ENCODE measurements at places on chromosomes 7 and 10.

DNA sequence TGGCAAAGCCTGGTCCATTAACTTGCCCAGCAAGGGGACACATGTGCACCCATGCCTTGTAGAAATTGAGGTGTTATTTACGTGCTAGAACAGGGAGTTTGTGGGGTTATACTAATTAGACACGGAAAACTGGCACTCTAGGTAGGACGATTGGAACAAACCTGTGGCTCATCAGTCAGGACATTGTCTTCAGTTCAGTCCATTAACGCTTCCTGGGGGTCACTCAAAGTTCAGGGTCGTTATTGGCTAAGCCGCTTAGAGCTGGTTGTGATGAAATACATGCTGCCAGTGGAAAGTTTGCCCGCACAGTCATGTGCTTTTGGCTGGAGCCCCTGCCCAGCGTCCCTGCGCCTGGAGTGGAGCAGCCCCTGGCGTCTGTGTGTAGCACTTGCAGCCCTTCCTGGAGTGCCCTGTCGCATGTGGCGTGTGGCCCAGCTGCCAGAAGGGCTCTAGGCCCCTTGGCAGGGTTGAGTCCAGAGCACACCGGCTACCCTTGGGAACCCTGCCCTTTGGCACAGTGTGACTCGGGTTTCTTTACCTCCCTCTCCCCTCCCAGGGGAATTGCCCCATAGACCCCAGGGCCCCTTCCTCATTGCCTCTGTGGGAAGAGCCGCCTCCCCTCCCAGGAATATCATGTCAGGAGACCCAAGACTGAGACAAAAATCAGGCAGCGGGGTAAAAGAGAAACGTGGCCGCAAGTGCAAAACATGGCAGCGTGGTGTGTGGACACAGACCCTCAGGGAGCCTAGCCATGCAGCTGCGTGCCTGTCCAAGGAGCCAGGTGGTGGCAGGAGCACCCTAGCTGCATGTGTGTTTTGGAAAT, 9.8 kb downstream of the ZNF775 start:
- no peak for DNase-seq

- no peak for DNase-seq
These were observed 232.2 kb upstream of the BMPER start for GRCh38 chr7:33673029-33673700.

DNA sequence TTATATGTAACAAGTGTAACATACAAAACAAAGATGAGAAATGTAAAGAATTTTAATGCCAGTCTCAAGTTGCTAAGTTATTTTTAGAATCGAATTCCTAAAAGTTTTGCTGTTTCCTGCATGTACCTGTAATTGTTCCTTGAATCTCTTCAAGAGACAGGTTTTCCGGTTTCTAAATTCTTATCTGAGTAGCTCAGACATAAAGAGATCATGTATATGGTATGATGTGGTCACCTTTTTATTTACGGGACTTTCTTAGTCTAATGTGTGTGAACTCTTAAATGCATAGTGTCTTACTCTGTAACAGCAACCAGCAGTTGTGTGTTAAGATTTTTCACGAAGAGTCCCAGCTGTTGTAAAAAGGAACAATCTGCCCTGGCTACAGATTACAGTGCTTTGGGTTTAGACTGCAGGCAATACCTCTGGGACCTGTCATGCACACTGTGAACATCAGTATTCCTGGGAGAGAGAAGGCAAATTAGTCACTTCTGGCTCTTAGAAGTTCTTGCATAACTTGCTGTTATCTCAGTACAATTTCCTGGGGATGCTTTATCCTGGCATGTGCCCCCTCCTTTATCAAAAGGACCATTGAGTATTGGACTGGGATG, 263.4 kb downstream of the BICC1 start:
- DNase-seq: no peak

GRCh38 chr10:3233486-3233990, 61.0 kb upstream of the PITRM1 start:
- no peak for DNase-seq

GRCh38 chr7:158789842-158790241, 39.5 kb downstream of the ESYT2 start:
- no peak for DNase-seq

DNA sequence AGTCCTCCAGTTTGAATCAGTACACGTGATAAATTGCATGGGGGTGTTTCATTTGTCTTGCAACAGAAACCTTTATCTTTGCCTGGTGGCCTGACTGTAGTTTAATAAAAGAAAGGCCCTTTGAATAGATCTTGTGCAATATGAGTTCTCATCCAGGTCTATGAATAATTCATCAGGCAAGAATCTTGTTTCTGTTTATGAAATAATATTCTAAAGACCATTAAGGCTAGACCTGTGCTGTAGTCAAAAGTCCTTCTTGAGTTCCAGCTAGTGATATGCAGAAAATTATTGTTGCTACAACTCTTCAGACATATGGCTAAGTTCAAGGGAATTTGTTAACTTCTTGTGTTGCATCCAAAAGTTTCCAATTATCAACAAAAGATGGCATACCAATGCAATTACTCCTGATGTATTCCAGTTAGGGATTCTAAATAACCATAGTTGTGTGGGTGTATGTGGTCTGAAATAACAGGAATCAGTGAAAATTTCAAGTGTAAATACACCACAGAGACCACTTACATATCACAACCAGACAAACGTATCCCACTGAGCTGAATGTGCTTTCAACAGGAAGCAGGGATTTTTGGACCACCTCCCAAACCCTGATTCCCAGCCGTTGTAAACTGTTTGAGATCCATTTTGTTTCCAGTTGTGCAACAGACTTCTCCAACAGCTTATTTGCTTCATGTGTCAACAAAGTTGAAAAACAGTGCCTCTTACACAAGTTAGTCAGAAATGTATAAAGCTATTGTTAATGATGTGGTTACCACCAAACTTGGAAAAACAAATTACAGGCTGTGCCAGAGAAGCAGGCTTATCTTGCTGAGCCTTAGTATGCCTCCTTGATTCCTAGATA, 54.7 kb upstream of the BICC1 start:
- no peak for DNase-seq

- no peak for DNase-seq
These were observed 141.9 kb downstream of the GRM3 start for GRCh38 chr7:86785641-86786040.

DNA sequence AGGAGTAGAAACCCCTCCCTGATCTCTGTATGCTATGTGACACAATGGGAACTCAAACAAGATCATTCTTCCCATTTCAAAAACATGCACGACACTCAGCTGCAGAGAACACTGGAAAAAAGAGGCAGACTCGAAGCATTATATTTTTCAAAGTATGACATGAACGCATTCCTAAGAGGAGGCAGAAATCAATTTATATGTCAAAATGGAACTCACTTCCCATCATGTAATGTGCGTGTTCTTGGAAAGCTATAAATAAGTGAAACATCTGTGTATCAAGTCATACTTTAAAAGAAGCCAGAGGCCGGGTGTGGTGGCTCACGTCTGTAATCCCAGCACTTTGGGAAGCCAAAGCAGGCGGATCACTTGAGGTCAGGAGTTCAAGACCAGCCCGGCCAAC, 142.7 kb downstream of the ICA1 start:
- DNase-seq: no peak

- DNase-seq: no peak
These were observed 414.0 kb upstream of the MKI67 start for GRCh38 chr10:128540128-128540762.

DNA sequence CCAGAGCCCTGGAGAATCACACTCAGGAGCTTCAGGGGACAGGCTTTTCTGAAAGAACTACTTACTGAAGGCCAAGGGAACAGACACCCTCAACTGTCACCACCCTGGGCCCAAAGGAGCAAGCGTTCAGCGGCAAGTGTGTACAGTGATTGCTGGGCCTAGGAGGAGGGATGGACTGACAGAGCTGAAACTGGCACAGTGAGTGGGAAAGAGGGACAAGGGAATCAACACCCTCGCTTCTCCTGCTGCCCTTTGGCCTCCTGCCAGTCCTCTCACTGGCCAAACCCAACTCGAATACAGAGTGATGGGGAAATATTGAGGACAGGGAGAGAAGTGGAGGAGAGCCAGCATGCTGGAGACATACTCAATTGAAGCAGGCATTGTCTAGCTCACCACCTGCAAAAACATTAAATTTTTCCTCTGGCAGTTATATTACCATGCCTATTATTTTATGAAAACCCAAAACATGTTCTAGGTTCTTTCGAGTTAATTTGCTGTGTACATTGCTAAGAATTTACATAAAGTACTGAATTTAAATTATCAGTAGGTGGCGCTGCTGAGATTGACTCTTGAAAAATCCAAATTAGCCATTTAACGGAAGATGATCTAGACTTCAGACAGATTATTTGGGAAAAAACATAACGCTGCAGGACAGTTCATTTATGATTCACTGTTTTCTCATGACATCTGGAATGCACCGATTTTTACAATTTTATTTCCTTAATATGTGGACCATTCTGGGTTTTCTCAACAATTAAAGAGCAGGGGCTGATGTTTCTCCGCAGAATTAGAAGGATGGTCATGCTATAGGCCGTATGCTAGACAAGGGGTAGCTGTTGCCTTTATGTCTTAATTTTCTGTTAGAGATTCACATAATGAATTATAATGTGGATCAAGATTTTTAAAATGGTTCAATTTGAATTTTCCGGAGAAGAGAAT, 14.7 kb upstream of the TMEM236 start:
- DNase-seq: no peak

DNA sequence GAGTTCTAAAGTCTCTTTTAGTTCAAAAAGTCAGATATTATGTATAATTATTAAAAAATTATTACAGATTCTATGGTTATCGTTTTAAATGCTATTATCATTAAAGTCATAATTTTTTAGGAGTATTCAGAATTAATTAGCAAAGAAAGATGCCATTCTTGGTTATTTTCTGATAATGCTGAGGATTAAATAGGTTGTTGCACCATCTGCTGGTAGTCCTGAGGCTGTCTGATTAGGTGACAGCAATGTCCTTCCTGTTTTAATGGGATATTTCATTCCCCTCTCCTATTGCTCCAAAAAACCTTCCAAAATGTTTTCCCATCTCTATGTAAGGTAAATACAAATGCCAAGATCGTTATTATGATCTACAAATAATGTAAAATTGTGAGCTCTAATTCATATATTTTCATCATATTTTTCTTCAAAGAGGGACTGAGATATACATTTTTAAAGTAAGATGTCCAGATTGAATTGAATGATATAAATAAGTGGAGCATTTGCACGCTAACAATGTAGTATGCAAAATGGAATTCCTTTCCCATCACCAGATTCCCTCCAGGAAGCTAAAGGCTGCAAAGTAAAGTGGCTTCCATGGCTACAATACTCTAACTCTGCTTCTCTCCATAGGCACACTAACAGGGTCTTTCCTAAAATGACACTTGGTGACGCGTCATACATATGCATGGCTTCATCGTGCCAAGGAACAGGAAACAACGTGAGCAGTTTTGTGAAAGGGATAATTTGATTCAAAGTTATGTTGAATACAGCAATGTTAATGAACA, 58.8 kb upstream of the AKR1E2 start:
- DNase-seq: no peak

- DNase-seq: no peak
These were observed 16.8 kb upstream of the DLG5 start for GRCh38 chr10:77943121-77943901.

- DNase-seq: no peak
These were observed 250.9 kb downstream of the MAD1L1 start for GRCh38 chr7:1981878-1982230.

DNA sequence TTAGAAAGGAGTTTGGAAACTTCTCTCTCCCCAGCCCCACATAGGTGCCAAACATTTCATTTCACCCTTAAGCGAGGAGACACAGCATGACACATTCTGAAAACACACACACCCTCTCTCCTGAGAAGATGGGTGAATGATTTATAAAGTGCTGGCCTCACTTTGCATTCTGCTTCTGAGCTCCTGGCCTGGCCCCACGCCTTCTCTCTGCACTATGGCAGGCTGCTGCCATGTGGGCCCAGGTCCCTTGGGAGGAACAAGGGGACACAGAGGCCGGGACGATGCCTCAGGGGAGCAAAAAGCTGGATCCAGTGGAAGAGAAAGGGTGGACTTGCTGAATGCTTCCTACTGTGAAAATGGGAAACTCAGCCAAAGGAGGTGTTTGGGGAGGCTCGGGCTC, 56.0 kb downstream of the CPXM2 start:
- no peak for DNase-seq

GRCh38 chr7:113806633-113807327, 112.0 kb downstream of the PPP1R3A start:
- no peak for DNase-seq

- DNase-seq: peak; percentile 69
These were observed 1.9 kb upstream of the SH2D4B start for GRCh38 chr10:80535671-80536360.

GRCh38 chr10:100053686-100054460, 27.8 kb downstream of the CPN1 start:
- DNase-seq: no peak

- DNase-seq: no peak
These were observed 251.4 kb upstream of the KLF14 start for GRCh38 chr7:130985361-130985760.

GRCh38 chr7:89477991-89478390, 676.3 kb upstream of the STEAP1 start:
- no peak for DNase-seq

DNA sequence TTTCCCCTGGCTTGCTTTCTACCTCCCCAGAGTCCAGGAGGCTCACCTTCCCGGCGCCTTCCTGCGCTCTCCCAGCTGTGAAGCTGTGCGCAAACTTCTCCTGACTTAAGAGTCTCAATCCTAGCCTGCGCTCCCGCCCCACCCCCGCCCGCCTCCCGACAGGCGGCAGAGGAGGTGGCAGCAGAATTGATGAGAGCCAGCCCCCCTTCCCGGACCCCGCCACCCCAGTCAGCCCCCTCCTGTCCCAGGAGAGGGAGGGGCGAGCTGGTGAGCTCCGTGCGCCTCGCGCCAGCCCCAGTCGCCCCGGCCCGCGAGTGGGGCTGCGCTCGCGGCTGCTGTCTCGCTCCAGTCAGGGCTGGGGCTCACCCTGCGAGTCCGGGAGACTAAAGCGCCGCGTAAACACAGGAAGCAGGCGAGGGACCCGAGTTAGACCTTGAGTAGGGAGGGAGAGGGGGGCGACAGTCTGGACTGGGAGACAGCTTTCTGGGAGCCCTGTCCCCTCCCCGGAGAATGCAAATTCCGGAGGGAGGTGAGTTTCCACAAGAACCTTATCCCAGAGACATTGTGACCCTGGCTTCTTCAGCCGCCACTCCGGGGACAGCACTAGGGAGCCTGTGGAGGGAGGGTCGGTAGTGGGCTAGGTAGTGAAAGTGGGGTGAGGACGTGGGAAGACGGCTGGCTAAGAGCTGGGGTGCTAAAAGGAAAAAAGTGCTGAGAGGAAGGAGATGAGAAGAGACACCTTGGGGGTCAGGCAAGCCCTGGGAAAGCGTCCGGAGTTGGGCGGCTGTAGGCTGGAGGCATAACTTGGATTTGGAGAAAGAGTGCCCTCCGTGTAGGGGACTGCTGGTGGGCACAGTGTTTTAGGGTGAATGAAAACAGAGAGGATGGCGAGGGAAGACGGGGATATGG, at the start of gene CALCR:
Gene CALCR, minus strand, starts transcription at position 79 of the 909 bp plus-strand sequence. CDS start 87,743 bp downstream, outside the sequence.
- no peak for DNase-seq
